ENCODE measurements at places on chromosomes 11 and 22.

GRCh38 chr22:22390989-22391388 is 117.6 kb downstream of the ZNF280B start:
- no peak for DNase-seq

DNA sequence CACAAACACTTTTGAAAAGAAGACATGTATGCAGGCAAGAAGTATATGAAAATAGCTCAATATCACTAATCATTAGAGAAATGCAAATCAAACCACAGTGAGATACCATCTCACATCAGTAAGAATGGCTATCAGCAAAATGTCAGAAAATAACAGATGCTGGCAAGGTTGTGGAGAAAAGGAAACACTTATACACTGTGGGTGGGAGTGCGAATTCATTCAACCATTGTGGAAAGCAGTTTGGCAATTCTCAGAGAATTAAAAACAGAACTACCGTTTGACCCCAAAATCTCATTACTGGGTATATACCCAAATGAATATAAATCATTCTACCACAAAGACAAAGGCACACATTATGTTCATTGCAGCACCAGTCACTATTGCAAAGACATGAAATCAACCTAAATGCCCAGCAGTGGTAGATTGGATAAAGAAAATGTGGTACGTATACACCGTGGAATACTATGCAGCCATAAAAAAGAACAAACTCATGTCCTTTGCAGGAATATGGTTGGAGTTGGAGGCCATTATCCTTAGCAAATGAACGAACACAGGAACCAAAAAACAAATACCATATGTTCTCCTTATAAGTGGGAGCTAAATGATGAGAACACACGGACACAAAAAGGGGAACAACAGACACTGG is 18.5 kb downstream of the MMP13 start:
- DNase-seq: no peak

- peak; percentile 56 for DNase-seq
Measured at GRCh38 chr11:128207861-128208321, 379.5 kb downstream of the ETS1 start.

DNA sequence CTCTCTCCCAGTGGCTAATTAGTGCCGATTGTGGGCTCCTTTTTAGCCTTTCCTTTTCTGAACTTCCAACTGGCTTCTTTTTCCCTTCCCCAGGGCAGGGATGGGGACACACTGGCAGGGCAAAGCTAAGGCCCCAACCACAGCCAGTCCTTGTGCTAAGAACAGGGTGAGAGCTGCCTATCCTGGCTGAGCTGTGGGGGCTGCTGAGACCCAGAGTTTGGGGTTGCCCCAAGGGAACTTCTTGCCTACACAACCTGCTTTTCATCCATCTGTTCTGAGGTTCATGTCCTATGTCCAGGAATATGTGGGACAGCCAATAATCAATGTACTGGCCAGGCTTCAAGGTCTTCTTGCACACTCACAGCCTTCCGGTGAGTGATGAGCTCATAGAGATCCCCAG is 10.0 kb upstream of the TPBGL start:
- no peak for DNase-seq

DNA sequence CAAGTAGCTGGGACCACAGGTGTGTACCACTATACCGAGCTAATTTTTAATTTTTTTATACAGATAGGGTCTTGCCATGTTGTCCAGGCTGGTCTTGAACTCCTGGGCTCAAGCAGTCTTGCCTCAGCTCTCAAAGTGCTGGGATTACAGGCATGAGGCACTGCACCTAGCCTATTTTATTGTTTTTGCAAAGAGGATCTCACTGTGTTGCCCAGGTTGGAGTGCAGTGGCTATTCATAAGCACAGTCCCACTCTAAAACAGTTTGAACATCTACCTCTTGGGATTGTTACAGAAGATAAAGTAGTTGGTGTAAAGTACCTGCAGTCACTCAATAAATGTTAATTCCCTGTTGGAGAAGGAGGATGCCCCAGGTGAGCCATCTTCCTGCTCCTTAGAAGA is 29.1 kb downstream of the XRCC6 start:
- DNase-seq: no peak

DNA sequence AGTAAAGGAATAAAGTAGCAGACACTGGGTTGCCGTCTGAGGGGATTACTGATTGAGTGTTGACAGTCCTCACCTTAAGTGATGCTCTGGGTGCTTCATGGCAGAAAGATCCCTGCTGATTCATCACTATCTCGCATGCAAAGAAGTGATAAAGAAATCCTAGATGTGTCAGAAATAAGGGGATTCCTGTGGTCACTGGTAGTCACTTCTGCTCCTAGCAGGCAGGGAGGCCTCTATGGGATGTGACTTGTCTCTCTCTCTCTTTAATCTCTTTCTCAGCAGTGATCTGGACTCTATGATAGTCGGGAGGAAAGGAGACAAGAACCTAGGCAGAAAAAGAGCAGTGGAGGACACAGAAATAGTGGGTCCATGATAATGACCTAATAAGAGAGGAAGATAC is 30.9 kb upstream of the OR56A1 start:
- no peak for DNase-seq

GRCh38 chr11:12248330-12248729 is 129.0 kb upstream of the PARVA start:
- DNase-seq: peak; percentile 99

- DNase-seq: no peak
Measured at GRCh38 chr22:40531951-40532900, 104.3 kb downstream of the MRTFA start.

- DNase-seq: no peak
Measured at GRCh38 chr11:15558513-15559181, 443.9 kb downstream of the INSC start.

DNA sequence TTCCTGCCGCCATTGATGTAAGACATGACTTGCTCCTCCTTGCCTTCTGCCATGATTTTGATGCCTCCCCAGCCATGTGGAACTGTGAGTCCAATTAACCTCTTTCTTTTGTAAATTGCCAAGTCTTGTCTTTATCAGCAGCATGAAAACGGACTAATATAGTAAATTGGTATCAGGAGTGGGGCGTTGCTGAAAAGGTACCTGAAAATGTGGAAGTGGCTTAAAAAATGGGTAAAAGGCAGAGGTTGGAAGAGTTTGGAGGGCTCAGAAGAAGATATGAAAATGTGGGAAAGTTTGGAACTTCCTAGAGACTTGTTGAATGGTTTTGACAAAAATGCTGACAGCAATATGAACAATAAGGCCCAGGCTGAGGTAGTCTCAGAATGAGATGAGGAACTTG is 89.7 kb downstream of the RSF1 start:
- no peak for DNase-seq

DNA sequence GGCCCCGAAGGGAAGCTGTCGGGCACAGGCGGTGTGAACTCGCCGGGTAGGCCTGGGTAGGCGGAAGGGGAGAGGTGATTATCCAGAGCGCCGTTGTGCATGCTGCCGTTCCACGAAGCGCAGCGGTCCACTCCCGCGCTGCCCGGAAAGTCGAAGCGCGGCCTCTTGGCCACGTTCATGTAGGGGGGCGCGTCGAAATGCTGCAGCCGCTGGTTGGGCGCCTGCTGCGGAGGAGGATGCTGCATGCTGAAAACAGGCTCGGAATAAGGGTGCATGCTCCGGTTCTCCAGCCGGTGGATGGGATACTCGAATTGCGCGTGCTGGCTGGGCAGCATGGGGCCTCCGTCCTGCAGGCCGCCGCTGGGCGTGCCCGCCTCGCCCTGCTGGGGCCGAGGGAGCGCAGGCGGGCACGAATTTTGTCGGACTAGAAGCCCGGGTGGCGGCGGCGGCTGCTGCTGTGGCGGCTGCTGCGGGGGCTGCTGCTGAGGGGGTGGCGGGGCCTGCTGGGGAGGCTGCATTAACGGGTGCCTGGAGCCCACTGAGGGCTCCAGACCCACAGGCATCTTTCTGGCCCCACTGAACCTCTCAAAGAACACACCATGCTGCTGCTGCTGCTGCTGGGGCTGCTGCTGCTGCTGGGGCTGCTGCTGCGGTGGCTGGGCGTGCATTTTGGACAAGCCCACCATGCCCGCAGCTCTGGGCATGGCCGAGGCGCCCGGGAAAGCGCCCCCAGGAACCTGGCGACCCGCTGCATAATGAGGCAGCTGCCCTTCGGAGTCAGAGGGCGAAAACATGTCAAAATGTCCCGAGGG is 2.3 kb downstream of the MN1 start:
- no peak for DNase-seq

- DNase-seq: no peak
Measured at GRCh38 chr11:10478574-10479550, 23.8 kb downstream of the AMPD3 start.

All from Caco-2 (cell line).